Activated CD8-positive, alpha-beta memory T cell treated with anti-CD3 and anti-CD28 coated beads, Interleukin-2, amount 50 U/mL, for 48 hours (primary cell): ENCODE measurements at places on chromosomes 2 and 18.

DNA sequence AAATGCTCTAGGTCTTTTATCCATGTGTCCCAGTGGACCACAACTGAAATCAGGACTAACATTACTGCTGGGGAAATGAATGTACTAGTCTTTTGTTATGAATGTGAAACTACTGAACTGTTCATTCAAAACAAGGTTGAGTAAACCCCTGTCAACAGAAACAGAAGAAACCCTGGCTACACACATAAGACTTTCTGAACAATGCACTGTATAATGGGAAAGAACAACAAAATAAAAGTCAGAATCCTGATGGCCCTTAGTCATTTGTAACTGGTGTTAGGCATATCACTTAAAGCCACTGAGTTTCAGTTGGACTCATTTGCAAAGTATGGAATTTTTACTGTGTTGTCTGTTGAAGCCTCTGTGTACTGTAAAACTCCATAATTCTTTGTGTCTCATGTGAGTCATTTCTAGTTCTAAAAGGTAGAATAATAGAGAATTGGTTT, 77.0 kb upstream of the UBXN4 start:
- DNase-seq = no peak

GRCh38 chr18:13597068-13597467, 129.3 kb downstream of the FAM210A start:
- DNase-seq = no peak

DNA sequence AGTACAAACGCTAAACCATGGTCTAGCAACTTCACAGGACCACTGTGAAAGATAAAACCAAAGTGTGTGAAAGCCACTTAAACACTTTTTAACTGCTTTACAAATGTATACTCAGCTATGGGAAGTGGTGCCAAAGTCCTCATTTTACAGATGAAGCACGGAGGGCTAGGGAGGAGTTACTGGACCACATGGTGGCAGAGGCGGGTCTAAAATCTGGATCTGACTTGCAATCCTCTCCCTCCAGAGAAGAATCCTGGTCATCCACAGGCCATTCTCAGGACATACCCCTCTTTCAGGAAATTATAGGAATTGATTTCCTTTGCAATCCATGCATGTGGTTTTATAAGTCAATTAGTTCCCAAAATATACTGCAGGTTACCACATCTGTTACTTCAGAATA, 84.6 kb upstream of the GYPC start:
- DNase-seq = no peak

DNA sequence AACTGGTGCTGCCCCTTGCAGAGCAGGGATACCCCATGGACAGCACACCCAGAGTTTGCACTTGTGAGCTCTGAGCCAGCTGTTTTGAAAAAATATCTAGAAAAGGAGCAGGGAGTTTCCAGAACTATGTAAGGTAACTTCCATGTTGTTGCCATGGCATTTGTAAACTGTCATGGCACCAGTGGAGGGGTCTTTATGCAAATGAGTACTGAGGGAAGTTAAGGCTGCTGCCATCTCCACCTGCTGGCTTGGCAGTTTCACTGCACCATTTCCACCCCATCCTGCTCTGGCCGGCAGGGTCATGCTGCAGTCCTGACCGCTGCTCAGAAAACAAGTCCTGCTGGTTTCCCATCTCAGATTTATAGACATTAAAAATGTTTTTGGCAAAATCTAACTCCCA, 52.3 kb upstream of the SNTG2 start:
- no peak for DNase-seq

GRCh38 chr2:107001964-107002696, 116.2 kb upstream of the ST6GAL2 start:
- DNase-seq = no peak

DNA sequence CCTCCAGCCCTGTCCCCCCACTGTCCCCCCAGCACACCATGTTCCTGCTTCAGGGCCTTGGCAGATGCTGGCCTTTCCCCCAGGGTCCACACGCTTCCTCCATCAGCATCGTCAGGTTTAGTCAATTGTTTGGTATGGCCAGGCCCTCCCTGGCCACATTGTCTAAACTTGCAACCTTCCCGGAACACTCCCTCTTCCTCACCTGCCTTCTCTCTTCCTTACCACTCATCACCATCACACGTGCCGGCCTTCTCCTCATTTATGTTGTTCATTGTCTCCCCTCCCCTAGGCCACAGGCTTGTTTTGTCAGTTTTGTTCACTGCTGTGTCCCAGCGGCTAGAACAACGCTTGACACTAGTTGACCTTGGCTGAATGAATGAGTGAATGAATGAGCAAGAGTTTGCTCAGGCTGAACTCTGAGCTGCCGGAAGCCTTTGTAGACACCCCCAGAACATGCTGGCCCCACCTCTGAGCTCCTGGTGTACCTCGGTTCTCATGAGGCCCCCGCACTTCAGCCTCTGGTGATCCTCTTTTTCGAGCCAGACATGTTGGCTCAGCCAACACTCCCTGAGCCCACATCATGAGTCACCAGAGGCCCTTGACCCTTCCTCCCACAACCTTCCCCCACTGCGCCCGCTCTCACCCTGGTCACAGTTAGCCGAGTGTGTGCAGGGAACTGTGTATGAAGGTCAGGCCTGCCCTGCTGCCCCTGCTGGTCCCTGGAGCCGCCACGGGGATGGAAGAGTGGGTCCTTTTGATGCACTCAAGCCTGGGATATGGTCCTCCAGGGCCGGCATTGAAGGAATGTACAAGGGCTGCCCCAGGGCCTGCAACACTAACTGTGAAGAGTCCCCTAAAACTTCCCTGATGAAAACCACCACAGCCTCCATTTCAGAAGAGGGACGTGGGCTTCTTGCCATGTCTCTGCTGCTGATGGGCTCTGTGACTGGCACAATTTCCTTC, 57.5 kb downstream of the HS1BP3 start:
- no peak for DNase-seq

DNA sequence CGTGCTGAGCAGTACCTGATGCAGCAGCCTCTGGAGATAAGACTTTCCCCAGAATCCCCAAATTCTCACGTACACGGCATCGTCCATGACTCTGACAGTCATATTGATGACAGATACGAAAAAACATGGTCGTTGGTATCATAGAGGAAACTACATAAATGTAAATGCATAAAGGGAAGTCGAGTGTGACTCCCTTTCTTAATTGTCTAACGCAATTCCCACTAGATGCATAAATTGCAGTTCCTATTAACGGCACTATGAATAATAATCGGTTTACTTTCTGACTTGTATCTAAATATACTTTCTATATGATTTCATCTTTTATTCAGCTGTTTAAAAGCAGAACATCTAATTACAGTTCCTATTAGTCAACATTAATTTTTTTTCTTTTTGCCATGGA, 322.6 kb upstream of the REV1 start:
- DNase-seq = no peak

- DNase-seq = no peak
Measured at GRCh38 chr18:32289483-32290075, 99.7 kb downstream of the MEP1B start.

GRCh38 chr2:65072181-65072970, 16.2 kb downstream of the CEP68 start:
- no peak for DNase-seq

- no peak for DNase-seq
Measured at GRCh38 chr2:148560496-148560895, 84.1 kb upstream of the EPC2 start.

GRCh38 chr2:240397924-240398645, 37.4 kb upstream of the GPC1 start:
- DNase-seq = peak; percentile 44

- DNase-seq = no peak
Measured at GRCh38 chr2:60880643-60881046, 729 bp upstream of the REL start.

DNA sequence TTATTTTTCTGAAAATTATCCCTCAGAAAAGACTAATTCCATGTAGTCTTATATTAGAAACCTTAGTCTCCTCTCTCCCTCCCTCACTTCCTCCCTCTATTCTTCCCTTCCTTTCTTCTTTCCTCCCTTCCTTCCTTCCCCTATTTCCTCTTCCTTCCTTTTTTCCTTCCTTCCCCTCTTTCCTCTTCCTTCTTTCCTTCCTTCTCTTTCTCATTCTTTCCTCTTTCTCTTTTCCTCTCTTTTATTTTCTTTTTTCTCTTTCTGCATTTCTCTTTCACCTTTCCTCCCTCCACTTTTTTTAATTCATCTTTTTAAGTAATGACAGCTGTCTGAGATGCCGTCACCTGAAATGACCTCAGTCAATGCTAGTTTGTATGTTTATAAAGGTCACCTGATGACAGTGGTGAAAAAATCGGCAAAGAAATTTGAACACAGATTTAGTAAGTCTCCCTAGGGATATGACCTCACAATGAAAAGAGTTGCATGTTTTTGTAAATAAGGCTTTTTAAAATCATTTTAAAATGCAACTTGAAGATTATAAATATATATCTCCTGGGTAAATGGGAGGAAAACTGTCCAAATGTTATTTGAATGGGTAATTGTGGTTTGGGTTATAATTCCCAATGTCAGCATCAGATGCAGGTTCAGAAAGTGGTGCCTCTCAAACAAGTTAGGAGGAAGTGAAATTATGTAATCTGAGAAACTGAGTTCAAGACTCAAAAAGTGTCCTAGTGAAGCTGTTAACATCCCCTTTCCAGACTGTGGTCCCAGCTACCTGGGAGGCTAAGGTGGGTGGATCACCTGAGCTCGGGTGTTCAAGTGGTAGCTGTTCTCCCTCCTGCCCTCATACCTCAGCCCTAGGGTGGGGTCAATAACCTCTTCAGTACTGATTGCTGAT, 90.3 kb upstream of the ST3GAL5 start:
- DNase-seq = no peak

DNA sequence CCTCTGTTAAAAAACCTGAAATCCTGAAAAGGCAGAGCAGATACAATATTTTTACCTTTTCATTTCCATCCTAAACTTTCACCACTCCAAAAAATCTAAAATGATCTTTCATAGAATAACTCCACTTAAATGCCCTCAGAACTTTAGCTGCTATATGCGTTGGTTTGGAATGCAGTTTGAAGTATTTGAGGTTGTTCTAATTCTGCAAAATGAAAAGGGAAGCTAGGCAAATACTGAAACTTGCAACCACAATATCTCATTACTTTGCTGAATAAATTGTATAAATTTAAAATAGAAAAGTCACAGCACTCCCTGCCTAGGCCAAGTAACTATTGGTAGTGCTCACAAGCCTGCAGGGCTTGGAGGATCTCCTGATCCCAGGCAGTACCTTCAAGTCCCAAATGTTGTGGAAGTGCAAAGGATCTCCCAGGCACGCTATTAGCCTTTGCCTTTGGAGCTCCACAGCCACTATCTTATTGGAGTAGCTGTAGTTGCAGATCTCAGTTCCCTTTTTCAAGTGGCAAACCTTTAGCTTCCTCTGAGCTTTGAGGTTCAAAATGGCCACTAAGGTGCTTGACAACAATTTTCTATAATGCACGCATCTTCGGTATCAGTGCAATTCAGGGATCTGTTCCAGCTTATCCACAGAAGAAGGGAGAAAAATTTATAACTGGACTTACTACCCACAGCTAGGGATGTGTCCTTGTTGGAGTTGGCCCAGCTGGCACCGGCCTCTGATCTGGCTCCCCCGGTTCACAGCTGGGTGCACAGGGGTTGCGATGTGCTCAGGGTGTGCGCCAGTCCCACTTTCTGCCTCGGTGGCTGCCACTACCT, 43.4 kb upstream of the ANKRD62 start:
- no peak for DNase-seq

- DNase-seq = no peak
Measured at GRCh38 chr2:121043061-121043826, 241.8 kb downstream of the TFCP2L1 start.

GRCh38 chr2:3193443-3194330, 183.9 kb downstream of the EIPR1 start:
- DNase-seq = no peak

DNA sequence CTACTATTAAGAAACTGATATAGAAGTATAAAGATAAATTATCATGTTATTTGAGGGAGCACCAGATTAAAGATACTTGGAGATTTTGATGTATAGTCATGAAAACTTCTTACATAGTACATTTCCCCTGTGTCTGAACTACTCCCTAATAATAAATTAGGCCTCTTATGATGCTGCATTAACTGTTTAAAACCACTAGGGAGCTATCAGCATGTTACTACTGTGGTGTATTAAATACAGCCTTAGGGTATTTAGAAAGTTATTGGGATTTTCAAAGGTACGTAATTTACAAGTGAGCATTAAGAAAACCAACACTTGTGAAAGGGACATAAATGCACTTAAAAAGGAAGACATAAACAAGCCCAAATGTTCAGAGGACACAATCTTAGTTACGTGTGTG, 714.0 kb downstream of the EPHA4 start:
- no peak for DNase-seq

DNA sequence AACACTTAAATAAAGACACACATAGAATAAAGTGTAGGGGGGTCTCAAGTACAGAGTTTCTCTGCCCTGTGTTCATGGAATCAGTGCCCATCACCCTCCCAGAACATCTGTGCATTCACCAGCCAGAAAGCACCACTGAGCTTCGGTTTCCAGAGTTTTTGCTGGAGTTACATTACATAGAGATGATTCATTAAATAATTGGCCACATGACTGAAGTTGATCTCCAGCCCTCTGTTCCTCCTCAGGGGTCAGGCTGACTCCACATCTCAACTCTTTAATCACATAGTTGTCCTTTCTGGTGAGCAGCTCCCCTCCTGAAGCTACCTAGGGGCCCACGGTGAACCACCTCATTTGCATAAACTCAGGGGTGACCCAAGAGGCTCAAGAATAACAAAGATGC, 129.8 kb downstream of the METTL4 start:
- DNase-seq = no peak

DNA sequence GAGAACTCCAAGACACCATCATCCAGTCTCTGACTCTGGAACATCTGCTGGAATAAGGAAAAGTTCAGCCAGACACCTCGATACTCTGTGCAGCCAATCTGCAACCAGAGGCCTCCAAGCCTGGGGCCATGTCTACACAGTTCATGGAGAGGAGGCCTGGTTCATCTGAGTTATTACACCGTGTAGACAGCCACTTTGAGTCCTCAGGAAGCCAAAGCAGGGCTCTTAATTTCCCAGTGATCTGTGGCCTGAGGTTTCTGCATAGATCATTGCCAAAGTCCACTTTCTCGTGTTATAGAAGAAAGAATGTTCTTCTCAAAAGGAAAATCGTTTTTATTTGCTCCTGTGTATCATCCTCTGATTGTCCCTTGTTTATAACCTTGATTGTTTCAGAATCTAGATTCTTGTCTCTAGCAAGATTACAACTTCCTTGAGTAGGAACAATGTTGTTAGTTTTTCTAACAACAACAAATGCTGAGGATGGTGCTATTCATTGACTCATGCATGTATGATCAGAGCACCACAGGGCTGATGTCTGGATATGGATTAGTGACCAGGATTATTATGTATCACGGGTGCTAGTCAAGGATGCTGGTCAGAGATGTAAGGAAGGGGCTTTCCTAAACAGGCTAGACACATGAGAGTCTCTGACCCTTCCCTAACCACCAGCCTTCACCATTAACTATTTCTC, 30.7 kb upstream of the MARCO start:
- DNase-seq = no peak

DNA sequence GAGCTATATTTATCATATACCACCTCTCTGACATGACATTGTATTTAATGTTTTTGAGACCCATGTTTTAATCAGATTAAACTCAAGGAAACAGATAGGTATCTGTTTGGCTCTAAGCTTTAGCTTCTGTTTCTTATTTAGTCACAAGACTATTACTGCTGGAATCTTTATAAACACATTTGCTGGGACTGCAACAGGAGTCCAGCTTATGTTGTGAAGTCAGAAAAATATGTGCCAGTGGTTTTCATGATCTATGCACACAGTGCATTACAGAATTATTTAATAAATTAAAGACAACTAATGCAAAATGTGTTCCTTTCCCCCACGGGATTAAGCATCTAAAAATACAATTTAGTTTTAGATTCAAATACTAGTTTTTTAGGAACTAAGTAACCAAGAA, 338.9 kb downstream of the ZEB2 start:
- DNase-seq = no peak

- DNase-seq = no peak
Measured at GRCh38 chr2:68195096-68195495, 37.4 kb downstream of the PNO1 start.
